ENCODE measurements at places on chromosomes 13 and 19.
A peak's percentile ranks its signal among the peaks of the same experiment; 100 is the strongest.

DNA sequence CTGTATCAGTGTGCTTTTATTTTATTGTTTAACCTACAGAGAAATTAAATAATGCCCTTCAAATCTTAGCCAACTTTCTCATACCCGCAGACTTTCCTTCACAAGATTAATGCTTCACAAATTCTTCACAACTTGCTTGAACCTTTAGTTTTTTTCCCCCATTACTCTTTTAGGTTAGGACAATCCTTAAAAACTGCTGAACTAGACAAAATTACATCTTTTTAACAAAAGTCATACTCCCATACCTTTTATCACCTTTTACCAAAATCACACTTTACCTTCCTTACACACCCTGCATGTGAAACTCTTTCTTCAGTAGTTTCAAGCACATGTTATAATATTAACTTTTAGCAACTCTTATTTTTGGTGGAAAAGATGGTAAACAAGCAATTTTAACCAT is 58.5 kb downstream of the SCGB2B2 start:
- no peak for DNase-seq

DNA sequence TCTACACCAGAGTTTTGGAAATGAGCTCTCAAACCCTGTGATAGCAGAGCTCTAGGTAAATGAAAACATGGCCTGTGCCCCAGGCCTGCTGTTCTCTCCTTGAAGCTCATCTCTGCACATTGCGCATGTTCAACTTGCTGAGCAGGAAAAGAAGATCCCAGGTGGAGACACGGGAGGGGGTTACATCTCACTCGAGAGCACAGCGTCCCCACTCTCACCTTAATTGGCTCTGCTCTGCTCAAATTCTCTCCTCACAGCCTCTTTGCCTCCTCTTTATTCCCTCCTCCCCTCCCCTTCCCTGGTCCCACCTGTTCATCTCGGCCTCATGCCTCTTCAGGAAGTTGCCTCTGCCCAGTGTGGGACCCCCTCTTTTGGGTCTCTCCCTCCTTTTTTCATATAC is 44.7 kb downstream of the RGCC start:
- no peak for DNase-seq

- no peak for DNase-seq
These were observed 269.1 kb downstream of the NDFIP2 start for GRCh38 chr13:79749984-79750551.

- DNase-seq = no peak
These were observed 59.7 kb upstream of the UBL3 start for GRCh38 chr13:29909975-29910674.

DNA sequence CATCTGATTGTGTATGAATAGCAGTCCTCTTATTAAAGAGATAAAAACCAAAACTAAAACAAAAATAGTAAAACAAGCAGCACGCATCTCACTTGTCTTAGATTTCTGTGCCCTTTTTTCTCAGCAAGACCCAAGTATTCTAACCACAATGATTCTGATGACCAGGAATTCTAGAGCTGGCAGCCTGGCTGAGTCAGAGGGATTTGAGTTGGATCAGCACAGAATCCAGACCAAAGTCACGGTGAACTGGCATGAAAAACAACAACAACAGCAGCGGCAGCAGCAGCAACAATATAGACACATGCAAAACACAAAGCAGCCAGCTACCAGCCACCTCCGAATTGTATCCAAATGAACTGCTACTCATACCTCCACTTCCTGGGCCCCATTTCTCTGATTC is 360.5 kb downstream of the KCNRG start:
- no peak for DNase-seq

- DNase-seq = no peak
These were observed 447.7 kb downstream of the GPC6 start for GRCh38 chr13:93674337-93674755.

GRCh38 chr19:41426952-41427646 is at the start of gene B3GNT8:
B3GNT8 (minus strand) TSS chr19:41427374; CDS start chr19:41426778, 596 bp downstream.
- peak; percentile 62 for DNase-seq

DNA sequence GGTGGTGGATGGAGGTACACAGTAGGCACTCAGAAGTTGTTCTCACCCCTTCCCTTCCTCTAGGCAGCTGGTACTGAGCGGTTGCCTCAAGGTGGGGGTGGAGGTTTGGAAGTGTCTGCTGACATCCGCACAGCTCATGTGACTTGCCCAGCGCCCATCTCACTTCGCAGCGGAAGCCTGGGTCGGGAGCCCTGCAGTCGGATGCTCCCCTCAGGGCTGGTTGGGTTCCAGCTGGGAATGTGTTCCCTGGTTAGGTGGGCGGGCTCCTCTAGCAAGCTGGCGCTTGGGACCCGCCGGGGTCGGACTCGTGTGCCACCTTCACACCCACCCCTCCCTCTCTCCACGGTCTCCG is 10.2 kb downstream of the PPP1R37 start:
- DNase-seq = peak; percentile 51

- DNase-seq = no peak
These were observed 27.1 kb downstream of the MEGF8 start for GRCh38 chr19:42352301-42353259.

DNA sequence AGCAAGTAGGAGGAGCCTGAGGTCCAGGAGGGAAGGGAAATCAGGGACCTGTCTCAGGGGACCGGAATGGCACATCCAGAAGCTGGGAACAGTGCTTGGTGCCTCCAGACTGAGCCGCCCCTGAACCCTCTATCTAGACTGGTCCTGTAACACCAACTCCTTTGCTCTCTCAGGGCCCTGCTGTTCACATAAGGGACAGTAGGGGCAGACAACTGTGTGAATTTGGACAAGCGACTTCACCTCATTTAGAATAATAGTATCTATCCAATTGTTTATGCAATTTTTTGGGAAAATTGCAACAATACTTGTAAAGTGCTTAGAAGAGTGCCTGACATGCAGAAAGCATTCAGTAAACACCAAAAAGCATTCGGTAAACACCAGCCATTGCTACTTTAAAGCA is 14.0 kb downstream of the SYMPK start:
- DNase-seq = no peak

- no peak for DNase-seq
These were observed 254.0 kb downstream of the GPC6 start for GRCh38 chr13:93480553-93481106.

- no peak for DNase-seq
These were observed 2.7 kb upstream of the RPS16 start for GRCh38 chr19:39438270-39438934.

- no peak for DNase-seq
These were observed 558 bp downstream of the MZT1 start for GRCh38 chr13:72726726-72727416.

DNA sequence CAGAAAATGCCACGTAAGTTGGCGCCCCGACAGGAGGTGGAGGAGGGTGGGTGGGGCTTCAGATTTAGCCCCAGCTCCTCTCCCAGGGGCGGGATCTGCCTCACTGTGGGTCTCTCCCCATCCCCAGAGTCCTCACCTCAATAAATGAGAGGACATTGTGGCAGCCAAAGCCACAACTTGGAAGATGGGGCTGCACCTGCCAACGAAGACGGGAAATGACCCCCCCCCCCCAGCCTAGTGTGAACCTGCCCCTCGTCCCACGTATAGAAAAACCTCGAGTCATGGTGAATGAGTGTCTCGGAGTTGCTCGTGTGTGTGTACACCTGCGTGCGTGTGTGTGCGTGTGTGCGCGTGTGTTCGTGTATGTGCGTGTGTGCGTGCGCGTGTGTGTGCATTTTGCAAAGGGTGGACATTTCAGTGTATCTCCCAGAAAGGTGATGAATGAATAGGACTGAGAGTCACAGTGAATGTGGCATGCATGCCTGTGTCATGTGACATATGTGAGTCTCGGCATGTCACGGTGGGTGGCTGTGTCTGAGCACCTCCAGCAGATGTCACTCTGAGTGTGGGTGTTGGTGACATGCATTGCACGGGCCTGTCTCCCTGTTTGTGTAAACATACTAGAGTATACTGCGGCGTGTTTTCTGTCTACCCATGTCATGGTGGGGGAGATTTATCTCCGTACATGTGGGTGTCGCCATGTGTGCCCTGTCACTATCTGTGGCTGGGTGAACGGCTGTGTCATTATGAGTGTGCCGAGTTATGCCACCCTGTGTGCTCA is 1.5 kb upstream of the TRAPPC5 start:
- DNase-seq = peak; percentile 71

GRCh38 chr13:50448535-50448998 is 394.9 kb downstream of the DLEU7 start:
- no peak for DNase-seq
